HAP-1 (cell line): ENCODE measurements at places on chromosomes 11 and 22.

DNA sequence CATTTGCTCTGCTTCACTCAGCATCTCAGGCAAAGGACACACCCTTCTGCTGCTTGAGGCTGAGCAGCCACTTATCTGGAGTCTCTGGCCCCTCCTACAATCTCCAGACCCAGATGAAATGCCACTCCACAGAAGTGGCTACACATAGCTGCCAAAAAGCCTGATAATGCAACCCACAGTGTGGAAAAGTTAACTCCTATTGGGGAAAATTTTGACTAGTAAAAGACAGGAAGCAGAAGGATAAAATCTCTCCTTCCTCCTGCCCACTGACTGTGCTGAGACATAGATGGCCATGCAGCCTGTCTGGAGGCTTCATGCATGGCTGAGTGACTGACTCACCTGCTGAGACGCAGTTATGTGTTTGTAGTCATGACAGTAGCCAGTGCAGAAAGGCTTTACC is 92.3 kb upstream of the TEAD1 start:
- DNase-seq, result no peak

DNA sequence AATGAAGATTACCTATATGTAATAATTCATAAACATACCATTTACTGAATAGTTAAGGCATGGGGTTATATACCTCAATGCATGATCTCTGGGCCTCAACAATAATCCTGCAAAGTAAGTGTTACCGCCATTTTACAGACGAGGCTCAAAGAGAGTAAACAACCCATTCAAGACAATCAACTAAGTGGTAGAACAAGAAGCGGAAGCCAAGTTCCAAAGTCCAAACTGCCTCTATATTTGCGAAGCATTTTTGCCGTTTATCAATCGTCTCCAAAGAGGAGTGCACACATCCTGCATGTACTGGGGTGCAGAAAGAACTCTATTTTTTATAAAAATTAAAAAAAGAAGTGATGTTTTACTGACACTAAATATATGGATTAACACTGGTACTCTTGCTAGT is 27.5 kb upstream of the P4HA3 start:
- DNase-seq, result no peak

- no peak for DNase-seq
Observed at GRCh38 chr11:97009613-97010012, 619.8 kb downstream of the JRKL start.

- no peak for DNase-seq
Observed at GRCh38 chr11:46554213-46555147, 39.3 kb downstream of the AMBRA1 start.

DNA sequence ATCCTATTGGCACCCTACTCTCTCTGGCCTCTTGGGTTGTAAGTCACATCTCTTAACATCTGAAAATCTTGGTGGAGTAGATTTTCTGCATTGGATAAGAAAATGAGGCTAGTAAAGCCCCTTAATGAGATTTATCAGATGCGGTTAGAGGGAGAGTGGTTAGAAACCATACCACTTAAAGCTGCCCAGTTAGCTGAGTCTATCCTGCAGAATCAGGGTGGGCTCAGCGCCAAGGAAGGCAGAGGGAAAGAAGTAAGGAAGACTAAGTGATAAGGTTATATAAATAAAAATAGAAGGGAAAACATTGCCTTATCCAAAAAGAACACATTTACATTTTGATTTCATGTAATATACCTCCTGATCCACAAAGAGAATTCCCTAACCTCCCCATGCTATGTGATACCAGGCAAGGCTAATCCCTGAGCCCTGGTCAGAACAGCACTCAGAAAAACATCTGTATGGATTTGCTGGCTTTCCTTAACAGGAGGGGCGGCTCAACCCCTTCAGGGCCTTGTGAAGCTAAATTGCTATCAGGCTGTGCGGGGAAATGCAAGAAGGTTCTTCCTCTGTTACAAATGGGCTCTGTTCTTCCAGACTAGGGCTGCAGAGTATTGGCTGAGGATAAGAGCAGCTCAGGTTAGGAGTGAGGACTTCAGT is 101.7 kb downstream of the SNX19 start:
- no peak for DNase-seq

- peak; percentile 70 for DNase-seq
Observed at GRCh38 chr11:10076458-10077141, 217.4 kb downstream of the SBF2 start.

DNA sequence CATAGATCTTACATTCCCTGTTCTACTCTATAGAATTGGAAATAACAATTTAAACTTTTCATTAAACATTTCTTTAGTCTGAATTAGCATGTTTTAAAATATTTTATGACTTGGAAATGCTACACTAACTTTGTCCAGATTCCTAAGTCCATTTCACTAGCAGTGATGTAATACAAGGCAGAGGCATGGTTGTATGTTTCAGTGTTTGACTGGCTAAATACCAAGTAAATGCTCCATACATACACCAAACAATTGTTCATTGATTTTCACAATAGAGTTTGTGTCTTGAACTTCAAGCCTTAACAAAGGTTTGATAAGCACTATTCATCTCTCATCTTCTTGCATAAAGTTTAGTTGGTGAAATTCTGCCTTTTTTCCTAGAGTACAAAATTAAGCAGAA is 13.5 kb downstream of the ZBED5 start:
- no peak for DNase-seq

DNA sequence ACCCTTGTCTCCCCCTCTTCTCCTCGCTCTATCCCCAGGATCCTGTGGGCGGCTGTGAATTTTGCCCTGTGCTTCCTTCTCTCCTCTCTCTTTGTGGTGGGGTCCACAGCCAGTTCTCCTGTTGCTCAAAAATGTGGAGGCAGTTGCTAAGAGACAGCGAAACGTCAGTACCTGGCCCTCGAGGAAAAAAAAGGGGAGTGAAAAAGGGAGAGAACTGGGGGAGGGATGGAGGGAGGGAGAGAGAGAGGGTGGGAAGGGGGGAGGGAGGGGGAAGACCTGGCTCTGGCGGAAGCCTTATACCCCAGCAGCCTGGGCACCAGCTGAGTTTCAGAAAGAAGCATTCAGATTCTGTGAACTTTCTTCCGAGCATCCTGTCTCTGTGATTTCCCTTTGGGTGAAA is 2.1 kb upstream of the LRRC55 start:
- DNase-seq, result no peak

- DNase-seq, result no peak
Observed at GRCh38 chr11:44032299-44033085, 15.3 kb upstream of the ACCSL start.

DNA sequence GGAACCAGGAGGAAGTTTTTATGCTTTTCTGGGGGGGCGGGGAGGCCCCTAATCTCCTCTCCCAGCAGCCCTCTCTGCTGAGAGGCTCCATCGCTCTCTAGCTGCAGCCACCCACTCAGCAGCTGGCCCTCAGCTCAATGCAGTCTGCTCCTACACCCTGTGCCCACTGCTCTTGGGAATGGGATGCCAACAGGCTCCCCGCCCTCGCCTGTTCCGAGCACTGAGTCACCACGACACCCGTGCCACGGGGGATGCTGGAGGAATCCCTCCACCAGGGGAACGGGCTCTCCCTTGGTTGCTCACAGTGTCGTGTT is 23.5 kb upstream of the SUSD2 start:
- DNase-seq, result no peak

DNA sequence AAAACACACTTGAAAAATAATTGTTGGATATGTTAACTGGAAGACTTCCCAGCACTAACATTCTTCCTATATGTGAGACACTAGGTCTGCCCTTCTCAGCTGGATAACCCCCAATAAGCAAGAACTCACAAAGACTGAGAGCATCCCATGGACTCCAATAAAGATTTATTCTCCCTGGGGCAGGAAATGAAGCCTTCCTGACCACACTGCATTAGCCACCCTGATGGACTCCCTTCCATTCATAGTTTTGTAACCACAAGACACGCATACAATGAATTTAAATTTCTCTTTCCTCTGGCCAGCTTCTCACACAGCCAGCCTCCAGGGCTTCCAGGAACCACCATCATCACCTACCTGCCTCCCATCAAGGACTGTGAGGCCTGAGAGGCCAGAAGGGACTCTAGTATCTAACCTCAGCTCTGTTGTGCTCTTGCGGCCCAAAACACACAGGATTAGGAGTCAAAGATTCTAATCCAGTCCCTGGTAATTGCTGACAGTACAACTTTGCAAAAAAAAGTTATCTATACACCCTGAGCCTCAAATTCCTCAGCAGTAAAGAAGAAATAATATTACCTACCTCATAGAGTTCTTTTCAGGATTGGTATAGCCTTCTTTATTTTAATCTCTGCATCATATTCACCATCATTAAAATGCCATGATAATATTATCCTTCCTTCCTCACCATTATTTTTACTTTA is 45.6 kb upstream of the GDPD4 start:
- DNase-seq, result no peak

GRCh38 chr11:131944736-131945135 is 574.3 kb downstream of the NTM start:
- no peak for DNase-seq

- DNase-seq, result no peak
Observed at GRCh38 chr11:78274739-78275138, 86.0 kb downstream of the USP35 start.

GRCh38 chr11:17526326-17526725 is 17.9 kb downstream of the USH1C start:
- DNase-seq, result no peak

DNA sequence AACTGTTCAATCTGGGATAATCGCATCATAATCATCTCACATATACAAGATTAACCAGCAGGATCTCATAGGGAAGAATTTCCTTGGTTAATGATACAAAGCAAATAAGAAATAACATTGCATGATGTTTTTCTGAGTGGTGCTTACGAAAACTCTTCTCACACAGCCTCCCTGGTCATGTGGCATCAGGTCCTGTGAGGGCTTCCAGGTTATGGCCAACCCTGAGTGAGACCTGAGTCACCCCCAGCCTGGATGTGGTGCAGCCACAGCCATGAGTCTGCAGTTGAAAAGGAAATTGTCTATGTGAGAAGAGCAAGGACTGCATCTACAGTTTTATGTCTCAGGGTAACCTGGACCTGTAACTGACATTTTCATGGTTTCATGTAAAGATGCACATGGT is 90.5 kb upstream of the XKR3 start:
- DNase-seq, result no peak

DNA sequence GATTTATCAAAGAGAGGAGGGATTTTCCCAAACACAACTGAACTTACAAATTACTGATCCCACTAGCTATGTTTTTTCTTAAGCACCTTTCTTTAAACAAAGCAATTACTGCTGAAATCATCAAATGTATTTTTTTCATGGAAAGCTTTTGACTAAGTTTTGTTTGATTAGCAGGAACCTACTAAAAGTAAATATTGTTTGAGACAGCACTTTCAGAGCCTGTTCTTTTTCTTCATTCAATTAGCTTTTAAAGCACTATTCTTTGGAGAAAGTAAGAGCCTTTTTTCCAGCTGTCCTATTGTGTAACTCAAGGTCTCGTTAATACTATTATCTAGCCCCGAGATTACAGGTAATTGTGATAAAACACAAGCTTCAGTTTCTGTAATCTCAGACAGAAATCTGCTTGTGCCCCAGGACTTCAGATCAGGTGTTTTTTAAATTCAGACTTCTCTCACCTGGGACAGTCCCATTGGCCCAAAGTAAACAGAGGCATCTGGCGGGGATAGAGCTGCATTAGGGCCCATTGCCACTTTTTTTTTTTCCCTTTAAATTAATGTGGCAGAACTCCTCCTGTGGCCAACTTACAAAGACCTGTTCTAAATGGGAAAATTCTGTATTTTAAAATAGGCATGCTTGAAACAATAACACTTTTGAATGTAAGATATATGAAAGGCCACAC is 11.0 kb downstream of the CSTPP1 start:
- peak; percentile 54 for DNase-seq

DNA sequence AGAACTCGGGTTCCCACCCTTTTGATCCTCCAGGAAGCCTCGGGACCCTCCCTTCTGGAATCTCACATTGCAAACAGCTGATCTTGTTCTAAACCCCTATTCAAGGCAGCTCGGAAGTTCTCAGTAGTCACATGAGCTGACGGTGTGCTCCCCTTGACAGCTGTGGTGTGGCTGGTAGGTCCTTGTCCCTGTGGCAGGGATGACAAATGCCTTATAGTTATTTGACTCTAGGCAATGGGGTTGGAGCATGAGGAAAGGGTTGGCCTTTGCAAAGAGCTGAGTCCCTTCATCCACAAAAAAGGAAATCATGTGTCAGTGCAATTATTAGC is 23.6 kb downstream of the EIF4G2 start:
- no peak for DNase-seq

DNA sequence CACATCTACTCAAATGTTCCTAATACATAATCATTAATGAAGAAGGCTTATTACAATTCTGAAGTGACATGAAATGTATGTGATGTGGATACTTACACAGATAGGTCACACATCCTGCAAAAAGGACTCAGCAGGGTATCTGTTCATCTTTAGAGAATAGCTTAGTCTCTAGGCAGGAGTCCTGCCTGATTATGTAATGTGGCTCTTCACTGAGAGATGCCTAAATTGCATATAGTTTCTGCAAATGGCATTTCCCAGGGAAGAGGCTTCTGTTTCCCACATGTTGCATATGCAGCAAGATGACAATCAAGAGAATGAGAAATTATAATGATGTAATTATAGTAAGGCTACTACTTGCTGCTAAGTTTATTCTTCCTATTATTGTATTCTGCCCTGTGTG is 58.8 kb upstream of the SLC36A4 start:
- no peak for DNase-seq

- DNase-seq, result no peak
Observed at GRCh38 chr22:21996175-21996720, 13.7 kb upstream of the TOP3B start.

DNA sequence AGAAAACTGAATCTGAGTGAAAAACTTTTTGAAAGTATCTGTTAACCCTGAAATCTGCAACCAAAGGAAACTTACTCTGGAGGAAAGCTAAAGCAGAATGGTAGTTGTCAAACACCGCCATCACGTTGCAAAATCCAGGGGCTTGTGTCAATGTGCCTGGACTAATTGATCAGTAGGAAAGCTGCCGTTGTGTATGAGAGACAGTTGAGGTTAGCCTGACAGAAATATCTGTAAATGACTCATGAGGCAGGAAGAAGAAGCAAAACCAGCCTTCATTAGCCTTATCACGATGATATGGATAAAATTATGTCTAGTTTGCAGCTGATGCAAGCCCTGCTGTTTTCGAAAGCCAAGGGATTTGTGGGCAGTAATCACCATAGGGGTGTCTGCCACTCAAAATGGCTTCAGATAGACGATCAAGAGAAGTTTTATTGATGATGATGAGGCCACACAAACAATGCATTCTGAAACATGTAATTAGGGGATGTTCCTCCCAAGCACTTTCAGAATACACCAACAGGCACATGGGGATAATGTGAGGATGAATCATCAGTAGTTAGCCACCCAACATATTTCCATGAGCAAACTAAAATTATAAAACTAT is 8.9 kb downstream of the SCGB1A1 start:
- DNase-seq, result no peak

- DNase-seq, result no peak
Observed at GRCh38 chr22:38035530-38035885, 21.7 kb upstream of the PICK1 start.

DNA sequence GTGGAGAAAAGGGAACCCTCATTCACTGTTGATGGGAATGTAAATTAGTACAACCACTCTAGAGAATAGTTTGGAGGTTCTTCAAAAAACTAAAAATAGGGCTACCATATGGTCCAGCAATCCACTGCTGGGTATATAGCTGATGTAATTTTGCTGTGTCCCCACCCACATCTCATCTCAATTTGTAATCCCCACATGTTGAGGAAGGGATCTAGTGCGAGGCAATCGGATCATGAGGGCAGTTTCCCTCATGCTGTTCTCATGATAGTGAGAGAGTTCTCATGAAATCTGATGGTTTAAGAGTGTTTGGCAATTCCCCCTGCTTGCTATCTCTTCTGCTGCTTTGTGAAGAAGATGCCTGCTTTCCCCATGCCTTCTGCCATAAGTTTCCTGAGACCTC is 17.1 kb upstream of the OR52M1 start:
- no peak for DNase-seq

GRCh38 chr22:30004694-30005093 is 75.6 kb upstream of the HORMAD2 start:
- no peak for DNase-seq
